ENCODE measurements at places on chromosomes 1 and 21.

DNA sequence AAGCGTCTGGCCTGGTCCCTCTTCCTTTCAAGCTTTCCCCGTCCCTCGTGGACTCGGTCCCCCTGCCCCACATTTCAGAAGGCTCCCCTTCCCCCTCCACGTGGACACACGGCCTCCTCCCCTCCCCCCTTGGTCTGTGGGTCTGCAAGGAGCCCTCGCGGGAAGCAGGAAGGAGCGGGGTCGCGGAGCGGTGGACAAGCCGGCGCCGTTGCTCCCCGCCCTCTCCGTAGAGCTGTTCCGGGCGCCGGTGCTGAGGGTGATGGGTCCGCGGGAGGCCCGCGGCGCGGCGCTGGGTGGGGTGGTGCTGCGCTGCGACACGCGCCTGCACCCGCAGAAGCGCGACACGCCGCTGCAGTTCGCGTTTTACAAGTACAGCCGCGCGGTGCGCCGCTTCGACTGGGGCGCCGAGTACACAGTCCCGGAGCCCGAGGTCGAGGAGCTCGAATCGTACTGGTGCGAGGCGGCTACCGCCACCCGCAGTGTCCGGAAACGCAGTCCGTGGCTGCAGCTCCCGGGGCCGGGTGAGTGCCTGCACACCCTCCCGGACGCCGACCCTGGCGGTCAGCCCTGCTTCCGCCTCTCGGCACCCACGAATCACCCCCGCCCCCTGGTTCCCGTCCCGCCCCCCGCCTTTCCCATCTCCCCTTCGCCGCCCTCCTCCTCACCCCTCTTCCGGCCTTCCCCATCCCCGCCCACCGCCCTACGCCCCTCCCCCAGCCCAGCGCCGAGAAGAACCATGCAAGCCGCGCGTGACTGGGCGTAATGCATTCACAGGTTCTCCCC, 5.3 kb downstream of the FCRLB start:
- DNase-seq: peak; percentile 93

- DNase-seq: peak; percentile 67
Observed at GRCh38 chr1:34742667-34743270, 12.1 kb upstream of the GJB5 start.

DNA sequence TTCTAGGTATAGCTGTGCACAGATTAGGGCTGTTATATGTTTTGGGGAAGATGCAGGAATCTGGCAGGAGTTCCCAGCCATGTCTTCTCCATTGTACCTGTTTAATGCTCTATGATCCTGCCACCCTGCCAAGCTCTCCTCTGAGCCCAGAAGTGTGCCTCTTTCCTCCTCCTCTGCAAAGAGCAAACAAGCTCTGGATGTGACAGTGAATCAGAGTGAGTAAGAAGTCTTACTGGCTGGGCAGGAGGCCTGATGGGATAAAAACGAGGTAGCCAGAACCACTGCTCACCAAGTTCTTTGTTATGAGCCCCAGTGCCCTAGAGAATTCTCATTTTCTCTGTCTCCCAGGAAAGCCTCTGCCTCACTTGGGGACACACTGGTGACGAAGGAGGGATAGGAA, 69.0 kb downstream of the BRINP2 start:
- DNase-seq: no peak

- no peak for DNase-seq
Observed at GRCh38 chr21:33942426-33942825, 26.8 kb upstream of the ATP5PO start.

DNA sequence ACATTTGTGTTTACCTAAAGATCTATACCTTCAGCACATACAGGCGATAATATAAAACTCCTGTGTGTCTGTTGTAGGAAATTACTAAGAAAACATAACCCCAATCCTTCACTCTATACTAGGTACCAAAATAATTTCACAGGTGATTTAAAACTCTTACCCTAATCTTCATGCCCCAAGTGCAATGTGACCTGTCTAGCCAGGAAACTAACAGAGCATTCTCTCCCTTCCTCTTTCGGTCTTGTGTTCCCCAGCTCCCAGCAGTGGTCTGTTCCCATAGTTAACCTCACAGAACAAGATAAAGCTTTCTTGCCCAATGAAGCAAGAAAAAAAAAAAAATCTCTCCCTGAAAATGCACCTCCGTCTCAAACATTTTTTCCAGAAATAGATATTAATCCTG, 493.5 kb downstream of the DPYD start:
- no peak for DNase-seq

DNA sequence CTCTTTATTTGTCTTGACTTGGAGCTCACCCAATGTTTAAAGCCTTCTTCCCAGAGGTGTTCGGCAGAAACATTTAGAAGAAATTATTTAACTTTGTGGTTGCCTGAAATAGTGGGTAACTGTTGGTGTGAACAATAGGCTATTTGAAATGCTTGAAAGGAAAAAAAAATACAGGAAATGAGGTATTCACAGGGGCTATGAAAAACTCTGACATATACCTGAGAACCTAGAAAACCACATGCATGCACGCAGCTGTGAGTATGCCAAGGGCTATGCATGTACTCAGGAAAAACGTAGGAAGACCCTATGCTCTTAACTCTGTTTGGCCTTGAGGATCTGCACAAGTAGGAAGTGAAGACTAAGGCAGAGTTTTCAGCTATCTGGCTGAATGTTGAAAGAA, 16.4 kb upstream of the RNF186 start:
- DNase-seq: no peak

DNA sequence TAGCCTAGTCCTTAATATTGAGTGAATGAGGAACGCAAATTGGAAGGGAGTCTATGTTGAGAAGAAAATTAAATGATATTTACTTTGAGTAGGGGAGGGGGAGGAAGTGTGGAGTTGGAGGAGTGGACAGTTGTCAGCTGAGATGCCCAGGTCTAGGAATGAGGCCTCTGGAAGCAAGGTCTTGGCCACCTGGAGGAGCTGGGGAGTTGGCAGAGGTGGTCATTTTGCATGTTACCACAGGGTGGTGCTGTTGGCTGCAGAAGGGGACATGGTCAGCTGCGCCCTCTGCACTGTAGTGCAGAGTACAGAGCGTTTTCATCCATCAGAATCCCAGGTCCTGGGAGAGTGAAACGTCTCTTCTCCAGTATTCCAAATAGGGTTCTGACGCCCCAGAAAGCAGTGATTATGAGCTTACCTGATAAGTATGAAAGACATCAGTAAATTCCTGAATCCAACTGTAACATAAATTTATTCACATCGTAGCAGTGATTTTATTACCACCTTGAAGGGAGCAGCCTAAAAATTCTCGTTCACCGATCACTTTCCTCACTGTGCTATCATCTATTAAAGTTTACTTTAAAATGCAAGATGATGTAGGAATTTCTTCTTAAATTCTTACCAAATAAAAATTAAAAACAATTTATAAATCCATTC, 13.8 kb downstream of the PARK7 start:
- DNase-seq: peak; percentile 41

GRCh38 chr1:28258628-28259251, 578 bp upstream of the SESN2 start:
- no peak for DNase-seq

GRCh38 chr1:153550827-153551500, 1.9 kb upstream of the S100A3 start:
- no peak for DNase-seq
